ENCODE measurements at places on chromosomes 13 and 19. TPM values are rescaled to one million over a fixed set of nuclear protein-coding genes. Genes with fewer than 3 reads are reported as not detected.

POSTN gene
- not detected for total RNA-seq

PPFIA3 gene
- 28.1 TPM for total RNA-seq

ONECUT3 gene
- 22.1 TPM for total RNA-seq

ZNF793 gene
- not detected for total RNA-seq

KLF2 gene
- total RNA-seq, result 39.4 TPM

ALKBH6 gene
- 28.6 TPM for total RNA-seq

ZNRF4 gene
- total RNA-seq, result not detected

KCTD4 gene
- not detected for total RNA-seq

ALG11 gene
- total RNA-seq, result 22.6 TPM

CEACAM8 gene
- total RNA-seq, result not detected

FXYD7 gene
- total RNA-seq, result 0.71 TPM

GPR183 gene
- total RNA-seq, result 0.30 TPM

COG6 gene
- 33.6 TPM for total RNA-seq

FGF9 gene
- total RNA-seq, result 1.5 TPM

CNN1 gene
- 0.64 TPM for total RNA-seq

MRPS31 gene
- total RNA-seq, result 22.8 TPM

WTIP gene
- 8.4 TPM for total RNA-seq

PTH2 gene
- total RNA-seq, result 9.5 TPM

NANOS3 gene
- not detected for total RNA-seq

ZNF253 gene
- not detected for total RNA-seq

ZNF208 gene
- total RNA-seq, result not detected
